ENCODE measurements at places on chromosomes 7 and 10.

DNA sequence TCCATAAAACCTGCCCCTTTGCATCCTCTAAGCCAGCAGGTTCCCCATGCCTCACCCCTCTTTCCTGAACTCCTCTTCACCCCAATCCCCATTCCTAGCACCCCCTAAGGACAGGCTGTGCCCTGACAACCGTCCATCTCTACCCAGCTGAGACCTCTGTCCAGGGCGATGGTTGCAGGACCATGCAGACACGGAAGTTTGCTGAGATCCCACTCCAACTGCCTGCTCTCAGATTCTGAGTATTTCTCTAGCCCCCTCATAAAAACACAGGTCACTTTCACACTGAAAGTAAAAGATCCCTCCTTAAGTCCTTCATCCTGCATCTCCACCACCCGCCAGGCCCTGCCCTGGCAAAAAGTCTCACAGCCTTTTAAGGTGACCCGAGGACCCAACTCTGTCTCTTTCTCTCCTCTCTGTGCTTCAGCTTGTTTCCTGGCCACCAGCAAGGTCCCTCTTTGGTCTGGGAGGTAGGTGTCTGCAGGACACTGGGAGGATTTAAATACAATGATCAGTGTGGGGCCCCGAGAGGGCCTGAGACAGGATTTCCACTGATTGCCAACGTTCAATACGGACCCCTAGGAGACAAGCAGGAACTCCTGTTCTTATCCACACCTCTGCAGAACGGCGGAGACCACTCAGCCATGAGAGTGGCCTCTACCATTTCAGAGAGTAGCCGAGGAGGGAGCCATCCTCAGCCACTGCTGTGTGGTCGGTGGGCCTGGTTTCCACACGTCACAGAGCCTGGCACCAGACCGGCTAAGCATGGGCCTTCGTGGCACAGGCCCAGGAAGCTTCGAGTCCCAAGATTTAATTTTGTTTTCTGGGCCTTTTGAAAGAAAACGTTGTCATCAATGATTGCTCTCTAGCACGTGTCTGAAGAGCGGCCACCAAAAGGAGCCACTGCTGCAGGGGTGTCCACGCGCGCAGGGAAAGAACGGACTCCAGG, 27.9 kb downstream of the CALML3 start:
- no peak for DNase-seq

DNA sequence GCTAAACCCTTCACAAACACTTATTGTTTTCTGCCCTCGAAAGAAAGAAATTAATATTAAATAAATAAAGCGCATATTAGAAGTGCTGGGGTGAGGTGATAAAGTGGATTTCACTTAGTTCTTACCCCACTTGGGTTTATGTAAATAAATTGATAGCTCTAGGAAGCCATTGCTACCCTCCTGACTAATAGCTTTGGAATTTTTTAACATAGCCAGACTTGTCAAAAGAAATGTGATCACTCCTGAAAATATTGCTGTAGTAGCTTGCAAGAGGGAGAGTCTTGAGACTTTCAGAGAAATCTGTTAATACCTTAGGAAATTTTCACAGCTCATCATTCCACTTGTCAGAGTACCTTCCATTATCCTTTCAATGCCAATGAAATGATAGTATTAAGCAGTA, 7.6 kb downstream of the ARL5B start:
- DNase-seq: no peak

- DNase-seq: no peak
Measured at GRCh38 chr7:126426652-126427051, 826.1 kb downstream of the GRM8 start.

- DNase-seq: no peak
Measured at GRCh38 chr7:37816922-37817590, 31.3 kb upstream of the NME8 start.

DNA sequence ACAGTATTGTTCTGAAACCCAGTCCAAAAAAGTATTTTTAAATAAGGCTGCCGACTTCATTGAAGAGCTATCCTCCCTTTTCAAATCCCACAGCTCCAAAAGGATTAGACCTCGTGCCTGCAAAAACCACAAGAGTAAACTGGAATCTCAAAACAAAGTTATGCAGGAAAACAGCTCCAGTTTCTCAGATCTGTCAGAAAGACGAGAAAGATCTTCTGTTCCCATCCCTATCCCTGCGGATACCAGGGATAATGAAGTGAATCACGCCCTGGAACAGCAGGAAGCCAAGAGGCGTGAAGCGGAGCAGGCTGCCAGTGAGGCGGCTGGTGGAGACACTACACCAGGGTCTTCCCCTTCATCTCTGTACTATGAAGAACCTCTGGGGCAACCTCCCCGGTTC, 12.6 kb downstream of the MYPN start:
- DNase-seq: no peak

GRCh38 chr7:80124526-80125264, 9.9 kb upstream of the GNAI1 start:
- no peak for DNase-seq

GRCh38 chr7:134071355-134072331, 55.5 kb upstream of the LRGUK start:
- no peak for DNase-seq

GRCh38 chr7:65796205-65796604, 76.7 kb upstream of the VKORC1L1 start:
- DNase-seq: no peak

- no peak for DNase-seq
Measured at GRCh38 chr10:132606031-132606491, 68.5 kb downstream of the INPP5A start.

- DNase-seq: no peak
Measured at GRCh38 chr10:51876503-51876902, 177.1 kb upstream of the CSTF2T start.

- DNase-seq: no peak
Measured at GRCh38 chr7:48085433-48085791, 3.7 kb upstream of the UPP1 start.

DNA sequence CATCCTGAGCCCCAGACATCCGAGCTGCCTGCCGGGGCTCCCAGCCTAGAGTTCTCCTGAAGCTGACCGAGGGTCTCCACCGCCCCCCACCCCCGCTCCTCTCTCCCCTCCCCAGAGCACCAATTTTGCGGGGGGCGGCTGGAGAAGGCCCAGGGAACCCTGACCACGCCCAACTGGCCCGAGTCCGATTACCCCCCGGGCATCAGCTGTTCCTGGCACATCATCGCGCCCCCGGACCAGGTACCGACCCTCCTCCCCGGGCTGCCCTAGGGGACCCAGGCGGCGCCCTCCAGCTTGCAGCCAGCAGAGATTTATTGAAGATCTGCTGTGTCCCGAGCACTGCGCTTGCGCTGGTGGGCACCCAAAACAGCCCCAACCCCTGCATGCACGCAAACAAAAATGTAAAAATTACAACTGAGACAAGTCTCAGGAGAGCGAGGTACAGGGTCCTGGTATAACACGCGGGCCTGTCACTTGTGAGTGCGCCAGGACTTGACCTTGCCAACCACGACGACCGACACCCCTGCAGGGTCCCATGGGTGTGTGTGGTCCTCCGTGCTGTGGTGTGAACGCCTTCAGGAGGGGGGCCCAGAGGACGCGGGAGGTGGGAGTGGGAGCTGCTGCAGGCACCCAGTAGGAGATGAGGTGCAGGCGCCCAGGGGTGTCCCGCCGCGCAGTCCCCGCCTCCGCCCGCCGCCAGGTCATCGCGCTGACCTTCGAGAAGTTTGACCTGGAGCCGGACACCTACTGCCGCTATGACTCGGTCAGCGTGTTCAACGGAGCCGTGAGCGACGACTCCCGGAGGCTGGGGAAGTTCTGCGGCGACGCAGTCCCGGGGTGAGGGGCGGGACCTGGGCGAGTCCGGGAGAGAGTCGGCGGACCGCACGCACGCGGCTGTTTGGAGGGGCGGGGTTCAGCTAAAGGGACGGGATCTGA, 3.1 kb downstream of the PCOLCE start:
- no peak for DNase-seq

- DNase-seq: no peak
Measured at GRCh38 chr10:32225976-32226375, 121.0 kb downstream of the EPC1 start.

GRCh38 chr7:116449950-116450349, 49.6 kb upstream of the CAV2 start:
- DNase-seq: no peak

GRCh38 chr10:115026746-115027140, 66.4 kb upstream of the ATRNL1 start:
- DNase-seq: no peak

- no peak for DNase-seq
Measured at GRCh38 chr10:58967551-58968388, 208.7 kb upstream of the PHYHIPL start.

GRCh38 chr10:91163269-91163868, 57.1 kb upstream of the PCGF5 start:
- peak; percentile 84 for DNase-seq

DNA sequence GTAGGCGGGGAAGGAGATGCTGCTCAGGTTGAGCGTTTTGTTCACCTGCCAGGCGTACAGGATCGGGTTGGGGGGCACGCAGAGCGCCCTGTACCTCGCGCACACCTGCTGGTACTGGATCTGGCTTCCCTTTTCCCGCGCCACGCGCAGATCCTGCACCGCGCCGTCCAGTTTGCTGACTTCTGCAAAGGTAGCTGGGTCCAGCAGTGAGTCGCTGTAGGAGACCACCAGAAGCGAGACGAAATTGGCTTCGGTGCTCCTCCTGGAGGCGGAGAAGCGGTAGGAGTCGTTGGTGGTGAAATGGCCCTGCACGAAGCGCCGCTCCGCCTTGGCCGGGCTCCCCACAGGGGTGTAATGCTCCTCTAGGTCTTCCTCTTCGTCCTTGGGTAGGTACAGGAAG, 90.7 kb upstream of the RAB18 start:
- DNase-seq: no peak

DNA sequence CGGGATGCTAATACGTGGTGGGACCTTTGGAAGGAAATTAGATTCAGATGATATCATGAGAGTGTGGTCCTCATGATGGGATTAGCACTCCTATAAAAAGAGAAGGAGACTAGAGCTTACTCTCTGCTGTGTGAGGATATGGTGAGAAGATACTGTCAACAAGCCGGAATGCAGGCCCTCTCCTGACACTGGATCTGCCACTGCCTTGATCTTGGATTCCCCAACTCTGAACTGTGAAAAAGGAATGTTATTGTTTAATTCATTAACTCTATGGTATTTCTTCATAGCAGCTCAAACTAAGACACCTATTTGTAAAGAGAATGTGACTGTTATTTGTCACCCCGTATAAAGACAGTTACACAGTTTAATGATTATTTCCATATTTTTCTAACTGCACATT, 1227.5 kb upstream of the C7orf33 start:
- no peak for DNase-seq

- no peak for DNase-seq
Measured at GRCh38 chr10:89785095-89785494, 83.7 kb downstream of the KIF20B start.

- DNase-seq: no peak
Measured at GRCh38 chr7:28083164-28083997, 97.2 kb downstream of the JAZF1 start.

- DNase-seq: no peak
Measured at GRCh38 chr7:151141311-151141854, 26.1 kb downstream of the GBX1 start.

- no peak for DNase-seq
Measured at GRCh38 chr7:105954711-105955110, 8.4 kb upstream of the CDHR3 start.

GRCh38 chr7:69418869-69419670, 179.2 kb upstream of the AUTS2 start:
- no peak for DNase-seq

DNA sequence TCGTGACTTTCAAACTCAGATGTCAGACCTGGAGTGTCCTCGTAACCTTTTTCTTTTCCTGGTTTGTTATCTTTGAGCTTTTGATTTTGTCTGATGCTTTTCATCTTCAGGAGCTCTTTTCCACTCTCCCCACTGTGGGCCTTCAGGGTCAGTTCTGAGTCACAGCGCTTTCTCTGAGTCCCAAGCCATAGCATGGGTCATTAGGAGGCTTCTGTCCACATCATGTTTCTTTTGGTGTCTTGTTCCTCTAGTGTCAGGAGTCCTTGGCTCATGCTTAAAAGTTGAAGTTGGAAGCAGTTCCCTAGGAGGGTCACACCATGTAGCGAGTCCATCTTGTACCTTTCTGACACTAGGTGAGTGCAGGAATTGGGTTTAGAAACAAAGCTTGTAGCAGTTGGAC, 40.3 kb downstream of the DAGLB start:
- no peak for DNase-seq

- DNase-seq: no peak
Measured at GRCh38 chr10:73909540-73910115, 1.3 kb upstream of the PLAU start.

DNA sequence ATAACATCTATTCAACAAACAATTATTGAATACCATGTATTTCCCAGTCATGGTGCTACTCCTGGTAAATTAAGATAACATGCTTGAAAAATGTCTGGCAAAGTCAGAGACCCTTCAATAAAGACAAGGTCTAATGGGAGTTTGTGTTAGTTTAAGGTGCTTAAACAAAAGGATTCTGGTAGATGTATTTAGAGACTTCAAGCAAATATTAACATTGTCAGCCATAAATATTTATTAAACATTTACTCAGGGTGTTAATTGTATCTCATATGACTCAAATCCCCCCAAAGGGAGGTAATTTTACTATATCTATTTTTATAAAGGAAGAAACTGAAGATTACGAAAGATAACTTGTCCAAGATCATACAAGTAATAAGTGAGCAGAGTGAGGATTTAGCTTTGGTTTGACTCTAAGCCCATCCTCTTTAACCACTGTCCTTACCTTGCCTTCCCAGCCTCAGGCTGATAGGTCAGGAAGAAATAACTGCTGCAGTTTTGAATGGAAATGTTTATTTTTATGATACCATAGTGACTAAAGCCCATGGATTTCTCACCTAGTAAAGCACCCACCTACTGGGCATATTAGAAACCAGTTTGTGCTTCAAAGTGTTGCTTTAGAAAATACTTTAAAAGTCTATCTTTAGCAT, 215.4 kb downstream of the COBL start:
- no peak for DNase-seq

All from central memory CD8-positive, alpha-beta T cell (primary cell).